ENCODE measurements at places on chromosomes 2 and 18. TPM values are rescaled to one million over a fixed set of nuclear protein-coding genes. Genes with fewer than 3 reads are reported as not detected.

NMUR1 gene
- 1.1 TPM for total RNA-seq

ANKRD30BL gene
- total RNA-seq = not detected

FNDC4 gene
- 13.4 TPM for total RNA-seq

IL36A gene
- total RNA-seq = not detected

TWSG1 gene
- 46.8 TPM for total RNA-seq

ZNF519 gene
- 9.3 TPM for total RNA-seq

CPSF3 gene
- total RNA-seq = 24.3 TPM
